Activated naive CD8-positive, alpha-beta T cell treated with anti-CD3 and anti-CD28 coated beads, Interleukin-2, amount 10 ng/mL, durations not matched to agents 7 days and 5 days (primary cell): ENCODE measurements at places on chromosomes 12 and 14.

DNA sequence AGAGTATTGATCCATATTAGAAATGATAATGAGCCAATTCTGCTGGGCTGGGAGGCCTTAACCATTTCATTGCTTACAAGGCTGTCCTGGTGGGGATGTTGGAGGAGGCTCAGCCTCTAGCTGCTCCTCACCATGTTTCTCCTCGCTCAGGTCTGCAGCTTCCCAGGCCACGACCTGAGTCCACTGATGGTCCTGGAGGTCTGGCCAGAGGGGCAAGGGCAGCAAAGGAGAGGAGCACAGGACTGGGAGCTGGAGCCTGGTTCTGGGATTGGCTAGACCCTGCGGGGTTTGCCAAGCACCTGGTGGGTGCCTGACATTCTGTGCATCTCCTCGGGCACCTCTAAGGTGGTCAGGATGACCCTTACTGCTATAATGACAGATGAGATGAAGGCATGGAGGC lies 92.6 kb downstream of the KIF26A start:
- DNase-seq = peak; percentile 6

- no peak for DNase-seq
These were observed 209.6 kb upstream of the SLC16A7 start for GRCh38 chr12:59386236-59386635.

DNA sequence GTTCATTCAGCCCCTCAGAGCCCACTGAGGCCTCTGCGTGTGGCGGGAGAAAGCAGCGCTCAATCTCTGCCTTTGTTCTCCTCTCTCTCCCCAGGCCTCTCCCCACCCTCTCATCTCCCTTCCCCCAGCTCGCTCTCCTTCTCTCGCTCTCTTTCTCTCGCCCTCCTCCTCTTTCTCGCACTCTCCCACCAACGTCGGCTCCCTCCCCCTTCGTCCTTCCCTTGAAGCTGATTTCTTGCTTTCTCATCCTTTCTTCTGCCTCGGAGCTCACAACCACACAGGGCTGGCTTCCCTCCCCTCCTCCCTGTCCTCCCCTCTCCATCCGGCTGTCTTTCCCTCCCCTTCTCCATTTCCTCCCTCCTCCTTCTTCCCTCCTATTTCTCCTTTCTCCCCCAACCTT lies 96.4 kb downstream of the LRRC74A start:
- DNase-seq = no peak

DNA sequence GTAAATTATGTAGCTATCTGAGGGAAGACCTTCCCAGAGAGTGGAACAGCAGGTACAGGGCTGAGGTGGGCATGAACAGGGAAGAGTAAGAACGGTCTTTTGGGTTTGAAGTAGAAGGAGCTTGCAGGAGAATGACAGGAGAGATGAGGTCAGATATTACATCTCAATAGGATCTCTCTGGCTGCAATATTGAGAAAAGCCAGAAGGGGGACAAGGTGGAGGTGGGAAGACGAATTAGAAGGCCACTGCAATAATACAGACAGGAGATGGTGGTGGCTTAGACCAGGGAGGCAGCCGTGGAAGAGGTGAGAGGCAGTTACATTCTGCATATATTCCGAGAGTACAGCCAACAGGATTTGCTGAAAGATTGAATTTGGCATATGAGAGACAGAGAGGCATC lies 310.2 kb downstream of the APAF1 start:
- no peak for DNase-seq

- DNase-seq = no peak
These were observed 43.8 kb upstream of the ARID2 start for GRCh38 chr12:45685680-45686079.

- DNase-seq = no peak
These were observed 50.6 kb downstream of the FOXA1 start for GRCh38 chr14:37544407-37544806.

DNA sequence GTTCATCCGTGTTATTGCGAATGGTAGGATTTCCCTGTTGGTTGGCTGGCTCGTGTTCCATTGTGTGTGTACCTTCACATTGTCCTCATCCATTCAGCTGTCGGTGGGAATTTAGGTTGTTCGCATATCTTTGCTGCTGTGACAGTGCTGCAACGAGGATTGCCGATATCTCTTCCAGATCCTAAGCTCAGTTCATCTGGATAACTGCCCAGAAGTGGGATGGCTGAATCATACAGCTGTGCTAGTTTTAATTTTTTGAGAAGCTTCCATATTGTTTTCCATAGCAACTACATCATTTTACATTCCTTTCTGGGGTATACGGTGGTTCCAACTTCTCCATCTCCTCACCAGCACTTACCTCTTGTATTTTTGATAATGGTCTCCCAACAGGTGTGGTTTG lies 292.8 kb upstream of the SFSWAP start:
- no peak for DNase-seq

DNA sequence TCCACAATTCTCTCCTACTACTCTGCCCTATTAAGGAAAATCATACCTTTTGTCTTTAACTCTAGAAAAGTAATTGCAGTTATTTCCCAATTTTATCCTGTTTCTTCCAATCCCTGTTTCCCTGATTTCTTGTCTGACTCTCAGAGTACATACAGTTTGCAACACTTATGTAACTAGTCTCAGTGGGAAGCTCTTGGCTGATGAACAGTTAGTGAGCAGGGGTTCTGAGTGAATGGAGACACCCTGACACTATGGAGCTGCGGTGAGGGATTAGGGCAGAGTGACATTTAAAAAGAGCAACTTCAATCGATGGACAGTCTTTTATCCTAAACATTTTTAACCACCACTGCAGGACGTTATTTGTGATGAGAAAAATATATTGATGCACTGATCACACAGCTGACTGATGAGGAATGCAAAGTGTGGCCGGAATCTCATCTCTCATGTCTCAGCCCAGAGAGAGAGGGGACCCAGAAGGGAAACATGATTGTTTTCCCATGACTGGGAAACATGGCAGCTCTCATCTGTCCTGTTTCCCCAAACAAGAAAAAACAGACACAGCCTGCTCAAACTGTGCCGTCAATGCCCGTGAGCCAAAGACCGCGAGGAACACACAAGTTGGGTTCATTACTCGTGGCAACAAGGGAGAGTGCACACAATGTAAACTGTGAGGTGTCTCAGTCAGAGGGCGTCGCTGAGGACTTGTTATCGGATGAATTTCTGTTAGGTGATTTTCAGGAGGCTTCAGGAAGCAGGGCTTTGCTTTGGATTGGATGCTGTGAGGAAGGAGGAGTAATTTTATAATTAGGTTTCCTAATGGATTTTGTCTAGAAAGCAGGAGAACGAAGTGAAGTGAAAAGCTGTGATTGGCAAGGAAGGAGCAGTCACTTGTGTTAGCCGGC lies 5.2 kb upstream of the SLC6A13 start:
- DNase-seq = no peak

DNA sequence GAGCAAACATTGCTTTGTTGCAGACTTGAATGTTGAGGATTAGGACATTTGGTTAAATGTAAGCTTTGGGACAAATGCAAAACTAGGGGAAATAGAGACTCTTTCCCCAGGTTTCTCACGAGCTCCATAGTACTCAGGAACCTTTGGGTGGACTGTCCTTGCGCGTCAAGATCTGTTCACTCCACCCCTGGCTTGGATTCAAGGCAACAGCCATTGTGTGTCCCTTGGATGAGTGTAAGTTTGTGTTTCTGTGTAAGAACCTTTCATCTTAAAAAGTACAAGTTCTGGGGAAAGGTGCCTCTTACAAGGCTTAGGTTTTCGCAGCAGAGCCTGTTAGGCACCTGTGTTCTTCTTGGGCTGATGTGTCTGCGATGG lies 3.7 kb downstream of the SUSD6 start:
- DNase-seq = no peak

DNA sequence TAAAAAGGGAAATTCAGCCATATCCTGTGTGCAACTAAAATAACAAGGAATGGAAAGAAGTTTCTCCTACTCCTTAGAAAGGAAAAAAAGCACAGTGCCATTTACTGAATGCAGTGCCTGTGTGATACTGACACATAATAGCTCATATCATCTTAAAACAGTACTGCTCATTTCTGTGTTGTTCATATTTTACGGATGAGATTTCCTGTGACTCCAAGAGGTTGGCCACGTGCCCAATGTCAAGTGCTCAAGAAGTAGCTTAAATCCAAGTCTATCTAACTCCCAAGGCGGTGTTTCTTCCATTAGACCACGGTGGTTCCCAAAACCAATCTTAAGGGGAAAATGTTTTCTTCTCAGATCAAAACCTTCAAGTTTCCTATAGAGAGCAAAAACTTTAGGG lies 20.0 kb downstream of the MAP3K9 start:
- DNase-seq = no peak

DNA sequence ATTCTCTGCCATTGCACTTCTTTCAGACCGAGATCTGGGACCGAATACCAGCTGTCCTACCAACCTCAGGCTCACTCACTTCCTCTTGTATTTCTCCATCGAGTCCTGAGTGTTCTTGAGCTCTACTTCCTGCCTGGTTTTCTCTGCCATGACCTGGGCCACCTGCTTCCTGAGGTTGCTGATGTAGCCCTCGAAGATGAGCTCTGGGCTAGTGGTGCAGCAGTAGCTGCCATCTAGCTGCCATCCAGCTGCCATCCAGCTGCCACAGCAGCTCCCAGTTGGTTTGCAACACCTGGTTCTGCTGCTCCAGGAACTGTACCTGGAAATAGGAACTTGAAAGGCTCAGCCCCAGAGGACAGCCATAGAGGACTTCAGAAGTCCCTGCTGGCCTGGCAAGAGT lies 15.0 kb upstream of the KRT73 start:
- DNase-seq = peak; percentile 40

DNA sequence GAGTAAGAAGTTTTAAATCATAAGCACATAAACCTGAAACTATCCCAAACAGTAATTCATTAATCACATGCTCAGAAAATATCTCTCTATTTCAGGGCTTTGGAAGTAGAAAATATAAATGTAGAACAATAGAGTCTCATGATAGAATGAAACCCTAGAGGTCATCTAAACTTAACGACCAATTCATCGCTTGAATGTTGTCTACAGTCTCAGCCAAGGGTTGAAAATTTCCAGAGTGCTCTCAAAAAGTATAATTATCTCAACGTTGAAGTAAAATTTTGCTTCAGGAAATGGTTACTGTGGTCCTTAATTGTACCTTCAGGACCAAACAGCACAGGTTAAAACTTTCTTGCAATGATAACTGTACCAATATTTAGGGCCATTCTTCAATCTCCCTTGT lies 1053.6 kb upstream of the SEL1L start:
- no peak for DNase-seq

DNA sequence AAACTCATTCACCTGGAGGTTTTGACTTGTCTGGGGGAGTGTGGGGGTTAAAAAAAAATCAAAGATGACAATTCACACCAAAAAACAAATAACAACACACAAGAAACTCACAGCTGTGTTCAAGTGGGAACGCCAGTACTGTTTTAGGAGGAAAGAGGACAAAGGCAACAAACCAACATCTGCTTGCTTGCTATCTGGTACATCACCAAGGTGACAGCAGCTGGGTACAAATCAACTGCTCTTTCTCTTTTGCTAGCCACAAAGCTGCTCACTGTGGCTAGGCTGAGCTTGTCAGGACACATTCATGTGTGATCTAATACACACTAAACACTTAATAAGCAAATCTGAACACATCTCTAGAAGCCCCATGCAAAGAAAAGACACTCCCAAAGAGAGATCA lies 128.0 kb upstream of the RAP1B start:
- no peak for DNase-seq

DNA sequence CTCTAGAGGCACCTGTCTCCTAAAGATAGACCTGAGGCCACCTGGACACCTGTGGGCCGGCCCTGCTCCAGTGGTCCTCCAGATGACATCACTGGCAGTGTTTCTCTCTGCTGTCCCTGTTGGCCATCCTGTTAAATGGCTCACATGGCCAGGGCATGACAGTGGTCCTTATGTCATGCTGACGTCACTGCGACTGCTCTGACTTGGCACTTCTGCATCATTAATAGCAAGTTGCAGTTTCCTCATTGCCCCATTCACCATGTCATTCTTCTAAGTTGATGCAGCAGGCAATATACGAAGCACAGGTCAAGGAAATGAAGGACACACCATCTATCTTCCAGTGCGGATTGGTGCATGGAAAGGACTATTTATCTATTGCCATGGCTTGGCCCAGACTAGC lies 1468.5 kb upstream of the TMEM132C start:
- no peak for DNase-seq

- peak; percentile 73 for DNase-seq
These were observed 98.1 kb upstream of the GRIP1 start for GRCh38 chr12:66776974-66777373.

- no peak for DNase-seq
These were observed 883 bp upstream of the CDCA4 start for GRCh38 chr14:105021656-105022275.

DNA sequence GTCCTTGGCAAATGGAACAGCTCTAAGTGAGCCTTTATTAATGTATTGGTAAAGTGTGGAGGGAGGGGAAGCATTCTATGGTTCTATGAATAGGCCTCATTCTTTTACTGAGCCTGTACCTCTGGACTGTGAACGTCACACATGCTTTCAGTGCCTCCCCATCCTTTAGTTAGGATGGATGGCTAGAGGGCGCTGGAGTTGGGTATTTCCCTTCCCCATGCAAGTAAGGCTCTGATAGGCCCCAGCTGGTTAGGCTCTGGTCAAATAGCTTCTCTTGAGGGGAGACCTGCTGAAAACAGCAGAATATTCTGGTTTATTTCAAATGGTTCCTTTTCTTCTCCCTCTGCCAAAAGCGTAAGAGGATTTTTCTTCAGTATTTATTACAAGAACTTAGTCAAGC lies 860.9 kb upstream of the MDGA2 start:
- DNase-seq = no peak

DNA sequence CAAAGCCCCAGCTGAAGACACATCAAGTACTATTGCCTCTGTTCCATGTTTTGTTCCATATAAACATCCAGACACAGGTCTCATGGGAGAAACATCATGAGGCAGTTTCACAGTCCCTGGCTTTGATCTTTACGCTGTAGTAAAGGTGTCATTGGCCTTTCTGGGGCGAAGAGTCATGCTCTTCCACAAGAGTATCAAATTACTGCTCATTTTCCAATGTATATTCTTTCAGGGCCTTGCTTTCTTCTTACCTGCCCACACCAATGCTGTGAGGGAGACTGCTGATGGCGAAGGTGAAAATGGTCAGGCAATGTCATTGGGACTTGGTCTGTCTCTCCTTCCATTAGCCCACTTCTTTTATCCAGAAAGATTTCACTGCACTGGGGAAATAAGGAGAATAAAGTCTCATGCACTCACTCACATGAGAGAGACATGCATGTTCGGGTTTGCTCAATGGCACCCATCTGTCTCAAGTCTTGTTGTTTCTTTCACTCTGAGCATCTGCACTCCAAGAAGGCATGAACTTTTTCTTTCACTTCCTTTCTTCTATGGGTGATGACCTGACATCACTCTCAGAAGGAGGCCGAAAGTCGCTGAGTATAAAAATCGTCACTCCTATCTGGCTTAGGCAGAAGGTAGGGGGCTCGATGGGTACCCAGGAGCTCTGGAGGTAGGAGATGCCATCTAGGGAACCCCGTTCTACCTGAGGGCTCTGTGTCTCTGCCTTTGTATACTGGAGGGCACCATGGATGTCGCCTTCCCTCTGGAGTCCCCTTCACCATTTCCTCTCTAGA lies 1.3 kb upstream of the JDP2 start:
- no peak for DNase-seq

GRCh38 chr14:90491221-90491885 lies 94.5 kb downstream of the CALM1 start:
- no peak for DNase-seq
